GOT3 (cell line): ENCODE measurements at places on chromosomes 3 and 15.

DNA sequence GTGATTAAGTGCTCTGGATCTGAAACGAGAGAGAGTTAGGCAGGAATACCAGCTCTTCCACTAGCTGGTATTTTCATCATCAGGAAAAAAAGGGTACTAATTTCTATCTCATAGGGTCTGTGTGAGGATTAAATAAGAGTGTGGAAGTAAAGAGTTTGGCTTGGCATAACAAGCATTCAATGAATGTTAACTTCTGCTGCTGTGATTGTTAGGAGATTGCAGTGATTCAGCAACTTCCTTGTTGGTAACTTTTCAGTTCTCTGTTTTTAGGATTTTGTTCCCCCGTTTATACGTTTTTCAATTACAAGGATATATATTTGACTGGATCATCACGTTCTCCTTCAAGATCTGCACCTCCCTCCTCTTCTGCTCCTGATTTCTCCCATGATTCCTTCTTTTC lies 65.9 kb upstream of the MYO5C start:
- no peak for DNase-seq

- no peak for DNase-seq
These were observed 27.7 kb upstream of the KBTBD12 start for GRCh38 chr3:127887321-127887720.

GRCh38 chr3:159451067-159451466 lies 537.6 kb upstream of the IL12A start:
- DNase-seq = no peak

GRCh38 chr15:78023865-78024518 lies 53.5 kb downstream of the TBC1D2B start:
- no peak for DNase-seq

DNA sequence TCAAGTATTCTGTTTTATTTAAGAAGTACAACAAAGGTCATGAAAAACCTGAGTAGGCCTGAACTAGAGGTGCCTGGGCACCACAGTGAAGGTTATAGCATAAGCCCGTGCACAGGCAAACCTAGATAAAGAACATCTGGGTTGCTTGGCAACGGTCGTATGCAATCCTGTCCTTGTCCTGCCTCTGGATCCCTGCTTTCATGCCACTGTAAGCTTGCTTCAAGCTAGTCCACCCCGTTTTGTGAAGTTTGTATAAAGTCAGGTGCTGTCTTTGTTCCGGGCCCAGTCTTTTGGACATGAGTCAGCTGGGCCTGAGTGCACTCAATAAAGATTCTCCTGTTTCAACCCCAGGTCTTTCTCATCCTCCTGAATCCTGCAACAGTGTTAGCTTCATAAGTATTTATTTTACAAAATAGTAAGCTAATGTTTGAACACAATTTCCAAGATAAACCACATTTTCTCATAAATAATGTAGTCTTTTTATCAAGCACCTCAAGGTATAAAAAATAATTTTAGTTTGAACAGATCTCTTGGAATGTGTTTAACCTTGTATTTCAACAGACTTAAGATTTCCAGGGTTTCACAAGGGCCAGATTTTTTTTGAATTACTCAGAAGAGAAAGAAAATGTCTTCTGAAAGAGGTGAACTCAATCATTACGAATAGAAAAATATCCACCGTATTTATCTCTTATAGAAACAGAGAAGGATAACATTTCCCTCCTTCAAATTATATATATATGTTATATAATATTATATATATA lies 14.3 kb upstream of the SLC9C1 start:
- DNase-seq = no peak

GRCh38 chr3:119912220-119912619 lies 130.3 kb downstream of the NR1I2 start:
- DNase-seq = no peak

DNA sequence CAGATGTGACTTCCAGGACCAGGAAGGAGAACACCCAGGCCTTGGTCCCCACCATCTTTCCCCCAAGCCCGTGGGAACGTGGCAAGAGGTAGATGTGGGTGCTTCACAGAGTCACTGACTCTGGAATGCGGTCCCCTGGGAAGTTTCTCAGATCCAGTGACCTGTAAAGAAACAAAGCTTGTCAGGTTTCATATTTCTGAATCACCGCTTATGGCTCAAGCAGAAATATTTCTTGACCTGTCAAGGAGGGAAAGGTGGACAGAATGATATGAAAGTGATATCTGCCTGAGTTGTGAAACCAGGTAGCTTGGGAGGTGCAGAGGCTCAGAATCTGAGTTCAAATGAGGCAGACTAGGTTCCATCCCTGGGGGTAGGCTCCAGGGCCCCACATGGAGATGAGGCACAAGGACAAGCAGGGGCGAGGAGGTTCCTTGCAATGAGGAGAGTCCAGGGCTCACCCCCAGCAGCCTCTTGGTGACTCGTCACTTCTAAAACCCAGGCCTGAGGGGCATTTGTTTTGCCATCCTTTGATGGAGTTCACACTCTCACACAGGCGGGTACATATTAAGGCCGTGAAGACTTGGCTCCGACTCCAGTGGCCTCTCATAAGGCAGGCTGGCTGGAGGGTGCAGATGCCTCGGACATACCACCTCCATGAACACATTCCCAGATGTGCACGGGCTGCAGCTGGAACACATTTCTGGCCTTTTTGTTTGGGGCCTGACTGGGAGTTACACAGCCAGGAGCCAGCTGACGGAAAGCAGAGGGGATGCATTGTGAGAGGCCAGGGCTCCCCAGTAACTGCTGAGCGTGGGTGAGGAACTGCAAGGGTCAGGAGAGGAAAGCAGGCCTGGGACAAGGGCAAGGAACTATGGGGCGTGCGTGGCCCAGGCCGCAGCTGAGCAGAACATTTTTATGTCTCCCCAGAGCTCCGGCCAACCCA lies 1.3 kb downstream of the CILP start:
- DNase-seq = no peak
